Stimulated activated CD4-positive, alpha-beta T cell treated with anti-CD3 and anti-CD28 coated beads, Interleukin-1b, Interleukin-23, amount 100 ng/mL, for 1 hour (primary cell): ENCODE measurements at places on chromosomes 2 and 18.

GRCh38 chr2:235658351-235659174 lies 164.7 kb downstream of the AGAP1 start:
- DNase-seq = no peak

DNA sequence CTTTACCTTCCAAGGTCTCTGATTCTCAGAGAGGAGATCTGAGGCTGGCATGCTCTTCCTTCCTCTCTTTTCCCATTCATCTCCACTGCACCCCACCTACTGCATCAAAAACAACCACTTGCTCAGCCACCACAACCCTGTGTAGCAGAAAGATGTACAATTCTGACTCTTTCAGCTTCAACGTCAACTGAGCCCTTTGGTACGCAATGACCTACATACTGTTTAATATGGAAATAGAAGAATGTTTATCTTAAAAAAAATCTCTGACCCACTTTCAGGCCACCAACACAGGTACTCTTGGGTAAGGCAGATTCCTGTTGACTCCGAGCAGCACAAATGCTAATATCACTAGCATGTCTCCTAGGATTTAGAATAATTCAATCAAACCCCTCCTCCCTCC lies 76.2 kb upstream of the AFF3 start:
- DNase-seq = no peak

DNA sequence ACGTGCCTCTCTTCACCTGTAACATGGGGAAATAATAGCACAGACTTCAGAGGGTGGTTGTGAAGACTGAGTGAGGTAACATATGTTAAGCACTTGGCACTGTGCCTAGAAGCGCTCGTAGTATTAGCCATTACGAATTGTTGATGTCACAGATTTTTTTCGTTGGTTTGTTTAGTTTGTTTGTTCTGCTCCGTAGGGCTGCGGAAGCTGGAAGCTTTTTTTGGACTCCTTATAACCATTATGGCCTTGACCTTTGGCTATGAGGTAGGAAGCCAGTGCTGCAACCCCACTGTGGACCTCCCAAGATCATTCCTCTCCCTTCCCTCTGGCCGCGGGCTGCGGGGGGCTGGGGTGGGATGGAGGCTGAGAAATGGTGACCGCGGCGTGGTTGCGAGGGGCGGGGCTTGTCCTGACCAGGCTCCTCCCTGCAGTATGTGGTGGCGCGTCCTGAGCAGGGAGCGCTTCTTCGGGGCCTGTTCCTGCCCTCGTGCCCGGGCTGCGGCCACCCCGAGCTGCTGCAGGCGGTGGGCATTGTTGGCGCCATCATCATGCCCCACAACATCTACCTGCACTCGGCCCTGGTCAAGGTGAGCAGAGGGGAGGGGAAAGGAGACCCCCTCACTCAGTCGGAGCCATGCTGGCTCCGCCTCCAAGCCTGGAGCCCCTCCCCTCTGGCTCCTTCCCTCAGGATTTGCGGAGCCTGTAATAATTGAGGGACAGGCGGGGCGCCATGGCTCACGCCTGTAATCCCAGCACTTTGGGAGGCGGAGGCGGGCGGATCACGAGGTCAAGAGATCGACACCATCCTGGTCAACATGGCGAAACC lies 5.5 kb downstream of the SLC11A1 start:
- DNase-seq = no peak

GRCh38 chr2:174395969-174396630 lies 570 bp downstream of the SCRN3 start:
- no peak for DNase-seq

DNA sequence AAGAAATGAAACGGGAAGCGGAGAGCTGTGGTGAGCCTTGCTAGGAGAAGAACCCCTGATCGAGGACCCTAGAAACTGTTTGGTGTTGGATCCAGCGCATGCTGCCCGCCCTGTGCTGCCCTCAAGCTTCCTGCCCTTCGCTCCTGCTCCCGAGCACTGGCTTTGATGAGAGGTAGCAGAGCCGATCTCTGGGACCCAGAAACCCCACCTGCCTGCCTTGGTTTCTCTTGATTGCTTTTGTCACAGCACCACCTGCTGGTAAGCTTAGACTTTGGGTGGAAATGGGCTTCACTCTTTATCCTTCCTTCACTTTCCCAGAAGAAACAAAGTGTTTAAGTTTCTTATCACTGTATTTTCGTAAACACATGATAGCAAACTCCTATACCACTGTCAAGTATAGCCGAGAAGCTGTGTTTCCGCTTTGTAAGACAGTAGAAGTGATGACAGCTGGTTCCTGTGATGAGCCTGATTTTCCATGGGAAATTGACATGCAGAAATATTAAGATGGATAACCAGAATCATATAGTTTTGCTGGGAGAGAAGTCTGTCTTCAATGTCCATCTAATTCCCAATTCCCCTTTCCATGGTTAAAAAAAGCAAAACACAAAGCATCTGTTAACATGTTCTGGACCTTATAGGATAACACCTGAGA lies 267.4 kb downstream of the PHLPP1 start:
- peak; percentile 12 for DNase-seq

GRCh38 chr18:57062844-57063243 lies 84.0 kb upstream of the BOD1L2 start:
- no peak for DNase-seq

DNA sequence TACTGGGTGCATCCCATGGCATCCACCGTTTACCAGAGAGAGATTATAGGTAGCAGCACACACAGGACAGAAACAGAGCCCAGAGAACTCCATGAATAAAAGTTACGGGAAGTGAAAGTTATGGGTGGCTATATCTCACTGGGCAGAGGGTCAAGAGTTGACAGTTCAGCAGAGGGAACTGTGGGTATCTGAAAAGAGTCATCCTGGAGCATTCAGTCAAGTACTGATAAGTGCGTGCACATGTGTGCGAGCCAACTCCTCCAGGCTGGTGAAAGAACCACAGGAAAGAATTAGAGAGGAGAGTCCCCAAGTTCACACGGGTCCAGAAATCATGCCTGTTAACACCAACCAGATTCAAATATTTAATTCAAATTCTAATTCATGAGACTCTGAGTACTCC lies 1588.2 kb downstream of the LRP1B start:
- no peak for DNase-seq

GRCh38 chr2:44774826-44775492 lies 166.5 kb upstream of the SIX3 start:
- no peak for DNase-seq

DNA sequence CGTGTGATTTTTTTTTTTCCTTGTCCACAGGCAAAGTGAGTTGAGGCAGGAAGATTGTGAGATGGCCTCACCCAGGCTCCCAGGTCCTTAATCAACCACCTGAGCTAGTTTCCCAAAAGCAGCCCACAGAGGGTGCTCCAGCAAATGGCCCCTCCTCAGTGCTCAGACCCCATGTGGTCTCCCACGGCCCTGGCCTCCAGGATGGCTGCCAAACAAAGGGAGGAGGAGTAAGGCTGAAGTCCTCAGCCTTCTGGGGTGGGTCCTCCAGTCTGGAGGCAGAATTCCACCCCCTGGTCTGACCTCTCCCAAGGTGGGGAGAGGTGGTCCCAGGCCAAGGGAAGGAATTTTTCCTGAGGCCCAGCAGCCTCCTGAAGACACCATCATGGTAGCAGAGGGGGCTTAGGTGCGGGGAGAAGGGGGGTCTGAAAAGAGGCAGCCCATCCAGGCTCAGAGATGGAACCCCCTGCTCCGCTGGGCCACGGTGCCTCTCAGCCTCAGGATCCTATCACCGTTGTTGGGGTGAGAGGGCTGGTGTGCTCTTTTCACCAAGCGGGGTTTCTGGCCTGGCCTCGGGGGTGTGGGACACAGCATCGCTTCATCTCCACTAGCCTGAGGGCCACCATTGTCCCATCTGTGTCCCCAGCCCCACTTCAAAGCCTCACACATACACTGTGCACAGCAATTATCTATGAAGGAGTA lies 2.3 kb downstream of the NGEF start:
- no peak for DNase-seq

DNA sequence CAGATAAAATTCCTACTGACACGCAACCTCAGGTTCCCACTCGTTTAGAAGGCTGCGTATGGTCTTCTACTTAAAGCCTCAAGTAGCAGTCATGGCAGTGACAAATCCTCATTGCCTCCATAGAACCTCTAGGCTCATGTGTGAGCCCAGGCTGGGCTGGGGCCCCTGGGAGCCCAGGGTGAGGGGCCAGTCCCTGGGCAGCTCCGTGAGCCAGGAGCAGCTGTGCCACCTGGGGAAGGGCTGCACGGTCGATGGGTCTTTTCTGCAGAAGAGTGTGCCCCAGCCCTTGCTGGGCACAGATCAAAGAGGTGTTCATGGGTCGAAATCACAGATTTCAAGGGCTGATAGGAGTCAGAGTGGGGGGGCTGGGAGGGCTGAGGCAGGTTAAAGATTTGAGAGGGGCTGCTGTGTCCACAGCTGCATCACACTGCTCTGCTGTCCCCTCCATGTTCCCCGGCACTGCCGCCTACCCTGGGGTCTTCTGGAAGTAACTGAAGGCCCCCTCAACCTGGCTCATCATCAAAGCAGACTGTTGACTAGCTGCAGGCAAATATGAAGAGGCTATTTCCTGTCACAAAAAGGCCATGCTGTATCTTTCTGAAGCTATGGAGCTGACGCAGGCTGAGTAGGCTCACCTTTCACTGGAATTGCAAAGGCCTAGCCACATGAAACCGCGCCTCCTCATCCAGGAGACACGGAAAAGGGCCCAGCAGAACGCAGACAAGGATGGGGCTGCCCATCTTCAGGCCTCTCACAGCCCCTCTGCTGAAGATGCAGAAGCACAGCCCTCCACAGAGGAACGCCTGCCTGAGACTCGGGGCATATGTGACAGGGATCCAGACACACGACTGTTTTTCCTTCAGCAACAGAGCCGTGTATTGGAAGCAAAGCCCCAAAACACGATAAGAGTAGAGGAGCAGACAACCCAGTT lies 35.7 kb upstream of the ALPP start:
- DNase-seq = no peak

- no peak for DNase-seq
Observed at GRCh38 chr2:150138587-150138986, 348.9 kb downstream of the RND3 start.

DNA sequence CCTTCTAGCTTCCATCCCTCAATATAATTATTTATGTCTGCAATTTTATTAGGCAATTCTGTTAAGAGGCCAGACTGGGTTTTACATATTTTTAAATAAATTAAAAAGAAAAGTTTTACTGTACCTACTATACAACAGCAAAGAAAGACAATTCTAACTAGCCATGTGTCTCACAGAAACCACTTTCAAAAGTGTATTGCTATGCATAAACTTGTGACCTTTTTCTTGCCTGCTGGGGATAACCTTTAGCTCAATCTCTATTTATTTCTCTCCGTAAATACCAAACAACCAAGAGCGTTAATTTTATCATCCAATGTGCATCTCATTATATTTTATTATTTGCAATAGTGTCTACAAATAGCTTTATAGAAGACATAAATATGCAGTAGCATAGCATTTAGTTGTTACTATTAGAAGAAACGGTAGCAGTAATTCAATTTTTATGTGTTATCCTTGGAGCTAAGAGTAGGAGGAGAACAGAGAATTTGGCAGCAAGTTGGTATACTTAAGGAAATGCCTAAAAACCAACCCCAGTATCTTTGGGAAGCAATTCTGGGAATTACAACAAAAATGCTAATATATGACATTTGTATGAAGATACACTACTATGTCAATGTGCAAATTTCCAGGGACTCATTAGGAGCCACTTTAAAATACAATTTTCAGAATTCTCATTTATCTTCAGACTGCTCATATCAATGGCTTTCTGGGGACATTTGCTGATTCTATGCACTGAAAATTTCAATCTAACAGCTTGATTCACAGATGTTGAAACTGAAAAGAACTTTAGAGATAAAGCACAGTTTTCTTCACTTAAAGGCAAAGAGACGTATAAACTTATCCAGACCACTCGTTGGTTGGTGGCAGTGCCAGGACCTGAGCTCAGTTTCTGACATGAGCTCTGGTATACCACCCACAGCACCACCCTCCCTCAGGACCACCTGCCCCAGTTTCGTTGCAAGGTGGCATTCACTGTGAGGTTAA lies 23.0 kb upstream of the RTN4 start:
- no peak for DNase-seq

GRCh38 chr2:170157025-170157684 lies 20.8 kb upstream of the MYO3B start:
- DNase-seq = no peak

GRCh38 chr2:20227894-20228505 lies 3.1 kb upstream of the SDC1 start:
- DNase-seq = no peak

DNA sequence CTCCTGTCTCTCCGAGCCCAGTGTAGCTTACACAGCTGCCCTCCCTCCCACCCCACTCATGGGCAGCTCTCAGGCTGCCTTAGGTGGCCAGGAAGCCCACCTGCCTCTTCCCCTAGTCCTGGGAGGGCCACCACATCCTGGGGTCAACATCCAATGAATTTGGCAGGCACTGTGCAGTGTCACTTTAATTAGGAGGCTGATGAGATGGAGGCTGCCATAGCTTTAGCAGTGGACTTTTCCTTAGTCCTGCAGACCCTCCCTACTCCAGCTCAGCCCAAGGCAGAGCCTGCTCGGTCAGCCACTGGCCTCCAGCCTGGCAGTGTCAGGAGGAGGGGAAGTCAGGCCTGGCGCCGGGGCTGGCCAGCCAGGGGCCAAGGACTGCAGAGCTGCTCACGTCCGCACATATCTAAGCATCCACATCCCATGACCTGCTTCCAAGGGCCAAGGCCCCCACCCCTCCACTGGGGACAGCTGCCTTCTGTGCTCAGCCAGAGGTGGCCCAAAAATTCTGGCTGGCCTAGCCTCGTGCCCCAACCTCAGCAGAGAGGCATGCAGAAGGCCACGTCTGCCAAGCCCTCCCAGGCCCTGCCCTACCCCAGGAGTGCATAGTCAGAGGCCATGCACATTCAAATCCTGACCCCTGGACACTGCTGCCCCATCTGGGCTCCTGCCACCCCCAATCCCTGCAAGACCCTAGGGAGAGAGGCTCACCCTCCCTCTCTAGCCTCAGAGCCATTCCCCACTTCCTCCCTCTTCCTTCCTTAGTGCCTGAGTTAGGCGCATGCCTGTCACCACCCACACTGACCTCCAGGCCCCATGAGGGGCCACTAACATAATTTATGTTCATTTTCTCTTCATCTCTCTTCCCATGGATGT lies 33.1 kb downstream of the ADRA2B start:
- no peak for DNase-seq

DNA sequence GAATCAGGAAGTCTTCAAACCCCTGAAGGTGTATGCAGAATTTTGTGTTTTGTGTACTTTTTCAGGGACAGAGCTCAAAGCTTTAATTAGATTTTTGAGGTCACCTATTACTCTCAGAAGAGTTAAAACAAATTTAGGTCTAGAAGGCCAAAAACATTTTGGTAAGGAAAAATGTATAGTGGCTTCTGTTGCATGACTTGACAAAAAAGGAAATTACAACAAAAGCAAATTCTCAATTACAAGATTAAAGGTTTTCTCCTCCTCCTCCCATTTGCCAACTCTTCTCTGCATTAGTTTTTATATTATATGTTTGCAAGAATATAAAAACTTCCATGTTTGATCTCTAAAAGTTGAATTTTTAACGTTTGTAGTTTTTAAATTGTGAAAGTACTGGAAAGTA lies 4.0 kb downstream of the PIK3C3 start:
- no peak for DNase-seq

- DNase-seq = no peak
Observed at GRCh38 chr2:207412787-207413310, 116.9 kb upstream of the CREB1 start.

- no peak for DNase-seq
Observed at GRCh38 chr2:235754357-235755207, 260.7 kb downstream of the AGAP1 start.
